ENCODE measurements at places on chromosomes 2 and 18. TPM values are rescaled to one million over a fixed set of nuclear protein-coding genes. Genes with fewer than 3 reads are reported as not detected.

Gene KCMF1
- total RNA-seq: 92.3 TPM

Gene TEKT4
- total RNA-seq: not detected

Gene ACMSD
- not detected for total RNA-seq

Gene UGT1A6
- 0.81 TPM for total RNA-seq

Gene REG3G
- total RNA-seq: not detected

Gene FMNL2
- total RNA-seq: 30.8 TPM

Gene SERPINB10
- total RNA-seq: not detected

Gene CCBE1
- total RNA-seq: 8.3 TPM

Gene GALR1
- total RNA-seq: not detected

Gene GALNT14
- total RNA-seq: 52.7 TPM

Gene CCDC195
- total RNA-seq: not detected

Gene CXCR4
- total RNA-seq: 0.43 TPM

Gene TGFBRAP1
- 17.0 TPM for total RNA-seq

Gene LINC00305
- total RNA-seq: not detected

Gene ABCG5
- not detected for total RNA-seq

Gene SLC11A1
- total RNA-seq: 0.24 TPM

Gene CNDP1
- not detected for total RNA-seq

Gene MREG
- 4.8 TPM for total RNA-seq

Gene CLEC4F
- not detected for total RNA-seq

Gene IKZF2
- total RNA-seq: 0.11 TPM

Gene HADHA
- total RNA-seq: 128 TPM

Gene RUFY4
- total RNA-seq: not detected

Gene NGEF
- 19.1 TPM for total RNA-seq

Gene CFAP65
- 0.14 TPM for total RNA-seq

Gene MARCO
- 0.11 TPM for total RNA-seq

Gene PIEZO2
- 0.58 TPM for total RNA-seq

Gene TSPYL6
- not detected for total RNA-seq

Gene MRPL33
- total RNA-seq: 292 TPM

Gene PSTPIP2
- 0.33 TPM for total RNA-seq

Gene GPBAR1
- total RNA-seq: 0.15 TPM

Gene ITPRID2
- 56.8 TPM for total RNA-seq

Gene APCDD1
- not detected for total RNA-seq

Gene HMSD
- 0.54 TPM for total RNA-seq

Gene OSBPL1A
- total RNA-seq: 9.9 TPM

Gene FOXI3
- total RNA-seq: not detected

Gene MYOM1
- total RNA-seq: 0.16 TPM

Gene EFHD1
- 1.6 TPM for total RNA-seq

Gene OSR1
- 4.6 TPM for total RNA-seq

Gene RNF25
- total RNA-seq: 43.9 TPM

Gene SCN2A
- not detected for total RNA-seq

Gene SCG2
- total RNA-seq: 1.3 TPM

Gene HEATR5B
- total RNA-seq: 6.2 TPM

Gene KIAA2012
- total RNA-seq: not detected

Gene ST6GAL2
- 19.4 TPM for total RNA-seq
